ENCODE measurements at places on chromosomes 4 and X.

DNA sequence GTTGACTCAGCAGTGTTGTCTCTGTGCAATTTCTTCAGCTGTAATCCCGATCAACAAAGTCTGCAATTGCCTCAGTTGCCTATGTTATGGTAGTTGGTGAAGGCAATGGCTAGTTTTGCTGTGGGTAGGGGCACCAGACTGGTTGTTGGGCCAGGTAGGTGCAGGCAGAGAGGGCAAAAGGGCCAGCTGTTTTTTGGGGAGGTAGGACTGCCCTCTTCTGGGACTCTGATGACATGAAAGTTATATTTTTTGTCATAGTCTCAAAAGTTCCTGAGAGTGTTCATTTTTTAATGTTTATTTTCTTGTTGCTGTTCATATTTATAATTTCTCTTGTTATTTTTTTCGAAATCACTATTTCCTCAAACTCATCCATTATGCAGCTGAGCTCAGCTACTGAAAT, 25.1 kb downstream of the DCAF12L2 start:
- no peak for DNase-seq

DNA sequence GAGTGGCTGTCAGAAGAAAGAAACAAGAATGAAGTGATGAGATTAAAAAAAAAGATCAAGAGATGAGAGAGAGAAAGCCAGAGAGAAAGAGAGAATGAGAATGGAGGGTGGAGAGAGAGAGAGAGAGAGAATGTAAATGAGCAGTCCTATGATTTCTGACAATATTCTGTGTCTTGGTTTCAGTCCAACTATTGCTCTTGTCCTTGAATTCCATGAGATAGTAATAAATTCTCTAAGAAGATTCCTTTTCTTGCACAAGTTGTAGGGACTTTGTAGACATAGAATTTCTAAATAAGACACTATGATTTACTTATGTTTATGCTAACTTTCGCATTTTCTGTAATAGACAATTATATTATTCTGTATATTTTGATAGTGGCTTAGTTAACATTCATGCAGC, 149.6 kb upstream of the CTSO start:
- DNase-seq = no peak

- no peak for DNase-seq
These were observed 9.0 kb downstream of the SLC30A9 start for GRCh38 chr4:41999321-41999720.

DNA sequence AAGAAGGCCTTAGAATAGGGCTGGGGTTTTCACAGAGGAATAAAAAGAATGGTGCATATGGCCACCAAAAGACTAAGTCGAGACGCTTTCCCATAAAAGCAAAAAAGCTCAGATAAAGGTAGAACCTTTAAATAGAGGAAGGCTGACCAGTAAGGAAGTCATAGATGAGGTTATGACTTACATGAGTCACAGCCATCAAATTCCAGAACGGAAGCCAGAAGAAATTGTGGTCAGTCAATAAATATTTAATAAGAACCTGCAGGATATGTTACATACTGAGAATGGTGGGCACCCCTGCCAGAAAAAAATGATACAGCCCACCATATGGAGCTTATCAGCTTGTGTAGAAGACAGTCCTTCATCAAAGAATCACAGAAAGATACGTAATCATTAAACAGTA, 120.1 kb downstream of the MANBA start:
- no peak for DNase-seq

DNA sequence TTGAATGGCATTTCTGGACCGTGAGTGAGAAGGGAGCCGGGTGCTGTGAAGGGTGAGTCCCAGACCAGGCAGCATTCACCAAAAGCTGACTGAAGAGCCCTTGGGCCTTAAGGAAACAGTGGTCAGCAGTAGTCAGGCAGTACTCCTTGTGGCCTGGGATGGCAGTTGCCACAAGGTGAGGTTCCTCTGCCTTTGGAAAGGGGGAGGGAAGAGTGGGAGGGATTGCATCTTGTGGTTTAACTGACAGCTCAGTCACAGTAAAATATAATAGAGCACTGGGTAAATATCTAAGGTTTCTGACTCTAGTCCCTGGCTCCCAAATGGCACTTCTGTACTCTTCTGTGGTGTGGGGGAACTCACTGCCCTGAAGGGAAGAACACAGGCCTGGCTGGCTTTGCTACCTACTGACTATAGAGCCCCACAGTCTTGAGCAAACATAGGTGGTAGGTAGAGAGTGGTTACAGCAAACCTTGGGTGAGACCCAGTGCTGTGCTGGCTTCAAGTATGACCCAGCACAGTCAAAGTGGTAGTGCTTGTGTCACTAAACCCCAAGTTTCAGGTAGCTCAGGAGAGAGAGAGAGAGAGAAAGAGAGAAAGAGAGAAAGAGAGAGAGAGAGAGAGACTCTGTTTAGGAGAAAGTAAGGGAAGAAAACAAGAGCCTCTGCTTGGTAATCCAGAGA, 154.2 kb downstream of the TEX11 start:
- DNase-seq = no peak

DNA sequence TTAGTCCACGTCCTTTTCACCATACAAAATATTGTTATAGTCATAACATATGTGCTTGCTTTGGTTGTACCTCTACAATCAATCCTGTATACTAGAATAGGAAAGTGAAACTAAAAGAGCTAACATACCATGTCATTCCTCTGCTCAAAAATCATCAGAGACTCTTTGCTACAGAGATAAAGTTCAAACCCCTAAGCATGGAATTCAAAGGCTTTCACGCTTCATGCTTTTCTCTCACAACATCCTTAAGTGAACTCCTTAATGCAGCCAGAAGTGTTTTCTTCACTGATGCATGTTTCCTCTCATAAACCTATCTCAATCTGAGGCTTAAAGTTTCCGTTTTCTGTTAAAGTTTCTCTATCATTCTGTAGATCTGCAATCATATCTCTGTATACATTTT, 744.6 kb upstream of the IGFBP7 start:
- DNase-seq = no peak

- no peak for DNase-seq
These were observed 29.6 kb downstream of the RAB40AL start for GRCh38 chrX:102966701-102967100.

GRCh38 chrX:107574054-107574683, 54.1 kb upstream of the PRPS1 start:
- no peak for DNase-seq

DNA sequence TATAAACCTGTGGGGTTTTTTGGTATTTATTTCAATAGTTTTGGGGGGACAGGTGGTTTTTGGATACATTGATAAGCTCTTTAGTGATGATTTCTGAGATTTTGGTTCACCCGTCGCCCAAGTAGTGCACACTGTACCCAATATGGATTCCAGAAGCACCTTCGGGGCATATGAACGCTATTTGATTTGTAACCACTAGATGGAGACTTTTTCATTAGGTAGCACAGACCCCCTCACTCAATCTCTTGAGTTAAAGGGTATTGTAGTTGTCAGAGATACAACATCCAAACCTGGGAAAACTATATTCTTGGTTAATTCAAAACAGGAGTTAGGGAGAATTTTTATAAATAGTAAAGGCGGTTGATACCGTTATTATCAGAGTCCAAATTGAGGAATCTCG, 79.8 kb downstream of the SPANXN3 start:
- peak; percentile 13 for DNase-seq

DNA sequence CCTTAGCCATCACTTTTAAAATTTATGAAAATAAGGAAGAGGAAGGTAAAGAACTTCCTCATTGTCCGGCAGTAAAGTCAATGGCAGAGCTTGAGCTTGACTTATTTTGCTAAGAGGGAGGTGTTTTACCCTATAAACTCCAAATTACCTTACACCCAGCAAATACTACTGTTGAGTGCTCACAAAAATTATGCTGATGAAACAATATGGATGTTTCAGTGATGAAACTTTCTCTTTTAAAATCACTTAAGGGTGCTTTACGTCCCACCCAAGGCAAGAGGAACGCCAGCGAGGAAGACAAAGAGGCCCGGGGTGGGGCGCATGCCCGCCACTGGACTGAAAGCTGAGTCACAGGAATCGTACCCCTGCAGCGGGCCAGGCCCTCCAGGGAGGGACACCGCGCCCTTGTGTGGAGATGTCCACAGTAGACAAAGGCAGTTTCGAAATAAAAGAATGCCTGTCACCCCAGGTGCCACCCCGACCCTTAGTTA, 560 bp upstream of the TMSB4X start:
- DNase-seq = peak; percentile 43

GRCh38 chr4:129335276-129335675, 239.3 kb downstream of the C4orf33 start:
- DNase-seq = no peak

DNA sequence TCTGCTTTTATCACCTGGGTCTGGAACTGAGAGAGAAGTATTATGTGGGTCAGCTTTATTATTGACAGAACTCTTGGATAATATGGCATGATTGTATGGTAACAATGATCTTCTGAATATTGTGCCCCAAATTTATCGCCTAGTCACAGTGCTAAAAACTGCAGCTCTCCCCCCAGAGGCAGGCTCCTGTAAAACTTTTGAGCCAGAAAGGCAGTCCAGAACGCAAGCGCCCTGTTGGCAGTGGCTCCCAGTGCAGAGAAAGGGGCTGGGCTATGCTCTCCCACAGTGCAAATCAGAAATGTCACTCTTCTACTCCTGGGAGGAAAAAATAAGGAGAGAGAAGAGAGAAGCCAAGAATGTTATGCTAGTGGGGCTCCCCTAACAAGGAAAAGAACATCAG, 50.5 kb downstream of the HELT start:
- no peak for DNase-seq

DNA sequence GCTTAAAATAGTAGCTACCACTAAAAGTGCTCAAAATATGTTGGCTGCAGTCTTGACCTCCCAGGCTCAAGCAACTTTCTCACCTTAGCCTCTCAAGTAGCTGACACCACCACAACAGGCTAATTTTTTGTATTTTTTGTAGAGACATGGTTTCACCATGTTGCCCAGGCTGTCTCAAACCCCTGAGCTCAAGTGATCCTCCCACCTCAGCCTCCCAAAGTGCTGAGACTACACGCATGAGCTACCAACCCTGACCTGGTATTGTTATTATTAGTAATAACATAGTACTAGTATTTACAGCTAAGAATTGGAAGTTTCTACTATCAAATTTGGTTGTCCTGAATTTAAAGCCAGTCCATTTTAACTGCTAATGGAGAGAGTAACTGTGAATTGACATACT, 18.0 kb downstream of the STAP1 start:
- DNase-seq = no peak

GRCh38 chr4:60463857-60464502, 736.1 kb upstream of the ADGRL3 start:
- DNase-seq = no peak

DNA sequence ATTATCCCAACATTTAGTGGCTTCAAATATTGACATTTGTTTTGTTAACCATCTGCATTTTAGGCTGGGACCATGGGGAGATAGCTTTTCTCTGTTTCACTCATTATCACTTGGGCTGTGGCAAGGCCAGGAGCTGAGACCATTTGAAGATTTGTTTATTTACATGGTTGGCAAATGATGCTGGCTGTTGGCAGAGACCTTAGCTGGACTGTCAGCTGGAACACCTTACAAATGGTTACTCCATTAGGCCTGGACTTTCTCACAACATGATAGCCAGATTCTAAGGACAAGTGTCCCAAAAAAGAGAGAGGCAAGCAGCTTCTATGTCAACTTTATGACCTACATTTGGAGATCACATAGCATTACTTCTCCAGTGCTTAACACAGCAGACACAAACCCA, 130.4 kb downstream of the INPP4B start:
- no peak for DNase-seq
